Amygdala (tissue), 56 donors: ENCODE measurements at places on chromosomes 2 and 18.

GRCh38 chr18:10149768-10150556 lies 236.1 kb downstream of the VAPA start:
- DNase-seq: no peak

GRCh38 chr2:11379558-11379957 lies 35.1 kb upstream of the ROCK2 start:
- DNase-seq: no peak

- DNase-seq: no peak
Measured at GRCh38 chr2:194883711-194884110, 773.3 kb upstream of the SLC39A10 start.

DNA sequence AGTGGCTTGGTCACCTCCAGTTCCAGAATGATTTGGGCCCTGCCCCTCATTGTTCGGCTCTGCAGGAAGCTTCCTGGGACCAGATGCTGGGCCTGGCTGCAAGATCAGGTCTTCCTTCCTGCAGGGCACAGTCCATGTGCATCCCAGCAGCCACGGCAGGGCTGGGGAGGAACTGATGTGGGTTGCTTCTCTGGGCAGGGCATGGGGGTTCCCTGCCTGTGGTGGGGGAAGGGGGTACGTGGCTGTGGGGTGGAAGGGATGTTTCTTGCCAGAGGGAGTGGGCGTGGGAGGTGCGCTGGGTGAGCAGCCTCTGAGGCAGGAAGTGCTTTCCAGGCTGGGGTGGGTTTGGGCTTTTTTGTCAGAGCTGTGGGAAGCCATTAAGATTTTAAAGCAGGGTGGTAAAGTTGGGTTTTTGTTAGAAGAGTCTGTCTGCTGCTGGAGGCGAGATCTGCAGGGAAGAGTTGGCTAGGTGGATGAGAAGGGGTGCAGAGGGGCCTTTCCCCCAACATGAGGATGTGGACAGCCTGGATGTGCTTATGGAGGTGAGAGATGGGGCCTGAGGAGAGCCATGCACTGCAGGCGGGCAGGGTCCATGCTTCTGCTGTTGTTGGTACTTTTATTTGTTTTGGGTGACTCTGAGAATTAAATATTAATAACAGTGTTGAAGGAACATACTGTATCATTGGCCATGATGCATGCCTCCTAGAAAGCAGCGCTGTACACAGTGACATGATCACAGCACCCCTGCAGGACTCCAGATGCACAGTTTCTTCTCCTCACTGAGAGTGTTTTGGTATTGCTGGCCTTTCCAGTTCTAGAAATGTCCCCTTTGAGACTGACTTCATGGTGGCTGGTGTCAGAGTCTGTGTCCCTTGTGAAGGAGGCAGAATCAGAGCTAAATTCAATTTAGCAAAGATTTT lies 45.3 kb downstream of the DGKD start:
- no peak for DNase-seq

DNA sequence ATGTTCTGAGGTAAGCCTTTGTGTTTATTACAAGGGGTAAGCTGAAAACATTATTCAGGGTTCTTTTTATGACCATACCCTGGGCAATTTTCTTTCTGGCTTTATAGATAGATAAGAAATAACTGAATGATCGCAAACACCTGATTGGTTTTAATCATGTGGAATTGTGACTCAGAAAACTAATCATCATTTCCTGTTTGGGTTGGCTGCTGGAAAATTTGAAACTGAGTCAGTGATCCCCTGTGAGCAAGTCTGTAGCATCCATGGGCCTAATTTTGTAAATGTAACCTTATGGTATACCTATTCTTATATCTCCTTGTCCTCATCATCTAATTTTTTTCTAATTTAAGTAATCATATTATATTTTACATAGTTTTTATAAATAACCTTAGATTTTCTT lies 34.3 kb downstream of the CCDC68 start:
- DNase-seq: no peak

- DNase-seq: no peak
Measured at GRCh38 chr2:175004730-175004979, 526 bp downstream of the CHN1 start.

- no peak for DNase-seq
Measured at GRCh38 chr2:62437785-62438184, 68.2 kb downstream of the TMEM17 start.

- DNase-seq: no peak
Measured at GRCh38 chr2:224381521-224382279, 20.2 kb downstream of the FAM124B start.

GRCh38 chr2:132757002-132757589 lies 87.1 kb upstream of the LYPD1 start:
- no peak for DNase-seq

- no peak for DNase-seq
Measured at GRCh38 chr2:170685591-170685990, 29.5 kb upstream of the SP5 start.

- DNase-seq: no peak
Measured at GRCh38 chr2:165202239-165202638, 1.6 kb downstream of the SCN3A start.

DNA sequence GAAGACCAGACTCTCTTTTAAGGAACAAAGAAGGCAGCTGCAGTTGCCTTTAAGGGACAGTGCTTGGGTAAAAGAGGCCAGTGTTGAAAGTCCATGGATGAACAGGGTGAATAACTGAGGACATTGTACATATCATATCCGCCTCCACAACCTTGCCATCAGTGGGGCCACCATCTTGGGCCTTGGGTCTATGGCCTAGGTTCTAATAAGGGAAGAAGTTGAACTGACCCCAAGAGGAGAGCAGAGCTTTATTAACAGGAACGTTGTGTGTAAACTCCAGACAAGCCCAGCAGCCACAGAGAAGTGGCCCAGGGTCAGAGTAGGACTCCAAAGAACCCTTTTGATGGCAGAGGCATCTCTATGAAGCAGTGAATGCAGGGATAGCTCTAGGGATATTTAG lies 332.8 kb downstream of the CYP26B1 start:
- no peak for DNase-seq
